Mesothelial cell of epicardium (in vitro differentiated cells): ENCODE measurements at places on chromosomes 5 and 9. TPM values are rescaled to one million over a fixed set of nuclear protein-coding genes. Genes with fewer than 3 reads are reported as not detected.

TAF1L gene
- 0.05 TPM in 1 of 3 replicates, not detected in the others for total RNA-seq

DNA sequence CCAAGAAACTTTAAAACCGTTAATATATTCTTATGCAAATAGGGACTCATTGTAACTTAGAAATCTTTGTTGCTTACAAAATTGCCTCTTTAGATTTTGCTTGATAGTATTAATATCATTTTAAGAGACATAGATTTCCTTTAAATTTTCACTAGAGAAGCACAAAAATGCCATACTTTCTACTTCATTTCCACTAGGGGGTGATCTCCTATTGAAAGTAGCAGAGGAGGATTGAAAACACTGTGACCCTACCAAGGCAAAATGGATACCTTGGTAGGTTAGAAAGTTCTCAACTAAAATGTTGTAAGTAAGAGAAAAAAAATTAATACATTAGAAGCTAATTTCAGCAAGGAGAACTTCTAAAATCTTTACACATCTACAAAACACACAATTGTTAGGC is 204.9 kb downstream of the CHSY3 start:
- H3K27ac ChIP-seq: no peak overlapping the region
- no peak for DNase-seq
- no peaks in the 10 kb centered on the region for H3K36me3 ChIP-seq
- H3K4me1 ChIP-seq: peaks cover 16% of the 10 kb centered on the region
- no peaks in the 10 kb centered on the region for H3K27me3 ChIP-seq

GRCh38 chr5:140259500-140259899 is 43.4 kb downstream of the PFDN1 start:
- no peak overlapping the region for H3K27ac ChIP-seq
- no peaks in the 10 kb centered on the region for H3K27me3 ChIP-seq
- no peak for DNase-seq
- H3K4me1 ChIP-seq: peaks cover 9% of the 10 kb centered on the region

DNA sequence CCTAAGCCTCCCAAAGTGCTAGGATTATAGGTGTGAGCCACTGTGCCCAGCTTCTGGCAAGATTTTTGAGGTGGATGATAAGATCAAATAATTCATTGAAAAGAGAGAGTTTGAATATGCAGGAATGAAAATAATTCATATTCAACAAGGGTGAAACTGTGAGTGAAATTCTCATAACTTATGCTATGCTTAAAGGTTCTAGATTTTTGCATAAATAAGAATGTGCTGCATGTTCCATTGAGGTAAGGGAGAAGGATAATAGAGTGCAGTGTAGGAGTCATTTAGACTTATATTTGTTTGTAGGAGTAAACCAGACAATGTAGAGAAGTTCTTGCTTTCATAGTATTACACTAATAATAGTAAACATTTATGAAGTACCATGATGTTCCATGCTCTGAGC is 12.2 kb upstream of the PCDHB2 start:
- H3K27me3 ChIP-seq: peaks cover 6% of the 10 kb centered on the region
- no peaks in the 10 kb centered on the region for H3K4me1 ChIP-seq
- H3K27ac ChIP-seq: no peak overlapping the region
- H3K36me3 ChIP-seq: peaks cover 5% of the 10 kb centered on the region

C9orf50 gene
- 0.23 to 0.87 TPM (median 0.69 TPM) in 3 replicates for total RNA-seq

GRCh38 chr9:113543296-113543981 is 79.9 kb downstream of the RGS3 start:
- no peak overlapping the region for H3K4me3 ChIP-seq
- H3K4me1 ChIP-seq: peaks cover 22% of the 10 kb centered on the region
- no peaks in the 10 kb centered on the region for H3K27me3 ChIP-seq
- no peak overlapping the region for H3K27ac ChIP-seq
- no peak for DNase-seq
- no peaks in the 10 kb centered on the region for H3K36me3 ChIP-seq

PCDHB9 gene
- total RNA-seq: 14.5 to 16.0 TPM (median 15.1 TPM) in 3 replicates

DNA sequence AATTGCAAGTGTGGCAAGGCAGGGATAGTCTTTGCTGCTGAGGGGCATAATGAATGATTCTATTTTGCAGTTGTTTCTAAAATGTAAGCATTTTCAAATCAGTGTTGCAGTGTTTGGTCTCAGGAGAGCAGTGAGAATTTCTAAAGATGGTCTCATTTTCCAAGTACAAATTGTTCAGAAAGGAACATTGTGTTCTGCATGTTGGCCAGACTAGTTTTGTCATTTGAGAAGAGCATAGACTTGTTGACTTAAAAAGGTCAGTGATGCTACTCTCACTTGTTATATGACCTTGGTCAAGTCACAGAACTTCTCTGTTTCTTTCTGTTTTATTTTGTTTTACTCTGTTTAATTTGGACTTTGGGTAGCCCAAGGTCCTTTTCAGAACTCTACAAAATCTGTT is 344.6 kb downstream of the OSTF1 start:
- peaks cover 10% of the 10 kb centered on the region for H3K4me1 ChIP-seq
- no peak overlapping the region for H3K4me3 ChIP-seq
- H3K27me3 ChIP-seq: peaks cover 34% of the 10 kb centered on the region
- H3K27ac ChIP-seq: no peak overlapping the region

GRCh38 chr5:179612577-179613459 is 10.7 kb downstream of the HNRNPH1 start:
- H3K27ac ChIP-seq: peak overlapping the region; percentile 52
- H3K27me3 ChIP-seq: no peaks in the 10 kb centered on the region
- peaks cover 34% of the 10 kb centered on the region for H3K4me1 ChIP-seq
- DNase-seq: no peak
- H3K36me3 ChIP-seq: peaks cover 61% of the 10 kb centered on the region

SLC28A3 gene
- total RNA-seq: 0.72 to 0.89 TPM (median 0.84 TPM) in 3 replicates

DNA sequence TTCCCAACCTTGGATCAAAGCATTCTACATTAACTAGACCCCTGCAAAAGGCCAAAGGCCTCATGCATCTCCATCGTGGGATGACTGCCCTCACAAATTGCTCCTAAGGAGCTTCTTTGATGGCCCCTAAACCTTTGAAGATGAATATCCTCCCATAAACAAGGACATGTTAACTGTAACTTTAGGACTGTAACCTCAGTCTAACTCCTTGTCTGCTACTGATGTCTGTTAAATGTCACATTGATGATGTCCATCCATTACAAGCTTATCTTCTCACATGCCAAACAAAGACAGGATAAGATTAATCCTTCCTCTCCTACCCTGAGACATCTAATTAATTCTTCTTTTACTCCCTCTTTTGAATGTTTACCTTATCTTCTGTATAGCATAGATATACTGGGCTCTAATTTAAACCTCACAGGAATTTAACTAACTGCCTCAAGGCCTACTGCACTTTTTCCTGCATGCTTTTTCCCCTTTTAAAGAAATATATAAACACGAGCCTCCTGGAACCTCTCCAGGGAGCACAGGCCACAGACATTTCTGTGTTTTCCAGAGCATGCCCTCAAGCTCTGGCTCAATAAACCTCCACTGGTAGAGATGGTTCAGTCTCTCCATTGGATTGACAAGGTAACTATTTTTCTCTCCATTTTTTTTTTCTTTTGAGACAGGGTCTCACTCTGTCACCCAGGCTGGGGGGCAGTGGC is 90.6 kb upstream of the SLC25A48 start:
- H3K27me3 ChIP-seq: no peaks in the 10 kb centered on the region
- no peak for DNase-seq
- H3K4me1 ChIP-seq: peaks cover 36% of the 10 kb centered on the region
- H3K36me3 ChIP-seq: peaks cover 12% of the 10 kb centered on the region
- H3K4me3 ChIP-seq: no peak overlapping the region
- H3K27ac ChIP-seq: peak overlapping the region; percentile 83

- no peak overlapping the region for H3K4me3 ChIP-seq
- peaks cover 5% of the 10 kb centered on the region for H3K36me3 ChIP-seq
- H3K4me1 ChIP-seq: peaks cover 11% of the 10 kb centered on the region
- H3K27me3 ChIP-seq: peaks cover 6% of the 10 kb centered on the region
These were observed 151.8 kb downstream of the HSPA4 start for GRCh38 chr5:133203317-133204305.

GRCh38 chr5:154165886-154166285 is 24.6 kb upstream of the GALNT10 start:
- peaks cover 37% of the 10 kb centered on the region for H3K27me3 ChIP-seq
- no peak for DNase-seq
- H3K4me3 ChIP-seq: no peak overlapping the region
- H3K36me3 ChIP-seq: no peaks in the 10 kb centered on the region
- H3K4me1 ChIP-seq: peaks cover 27% of the 10 kb centered on the region
- H3K27ac ChIP-seq: no peak overlapping the region

DNA sequence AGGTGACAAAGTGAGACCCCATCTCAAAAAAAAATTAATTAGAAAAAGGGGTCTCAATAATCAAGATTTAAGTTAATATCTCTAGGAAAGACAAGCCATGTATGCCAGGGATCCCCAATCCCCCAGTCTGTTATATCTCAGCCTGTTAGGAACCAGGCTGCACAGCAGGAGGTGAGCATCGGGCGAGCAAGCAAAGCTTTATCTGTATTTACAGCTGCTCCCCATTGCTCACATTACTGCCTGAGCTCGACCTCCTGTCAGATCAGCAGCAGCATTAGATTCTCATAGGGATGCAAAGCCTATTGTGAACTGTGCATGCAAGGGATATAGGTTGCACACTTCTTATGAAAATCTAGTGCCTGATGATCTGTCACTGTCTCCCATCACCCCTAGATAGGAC is 116.8 kb downstream of the TARS1 start:
- no peak overlapping the region for H3K4me3 ChIP-seq
- no peaks in the 10 kb centered on the region for H3K27me3 ChIP-seq
- peaks cover 5% of the 10 kb centered on the region for H3K4me1 ChIP-seq
- H3K36me3 ChIP-seq: peaks cover 3% of the 10 kb centered on the region
- DNase-seq: no peak
- H3K27ac ChIP-seq: no peak overlapping the region

DNA sequence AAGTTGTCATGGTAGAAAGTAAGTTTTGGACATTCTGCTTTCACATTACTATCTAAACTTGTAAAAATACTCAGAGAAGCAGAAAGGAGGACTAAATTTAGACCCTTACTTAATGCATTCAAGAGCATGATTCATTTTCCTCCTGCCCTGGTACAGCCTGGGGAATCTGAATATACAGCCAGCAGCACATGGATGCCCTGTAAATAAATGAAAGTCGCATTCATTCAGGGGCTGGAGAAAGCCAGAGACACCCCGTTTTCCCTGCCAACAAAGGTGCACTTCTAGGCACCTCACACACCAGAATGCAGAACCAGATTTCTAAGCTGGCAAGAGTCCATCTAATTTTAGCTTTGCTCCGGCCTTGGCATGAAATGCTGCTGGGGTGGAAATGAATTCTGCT is 172.7 kb upstream of the KLF9 start:
- no peaks in the 10 kb centered on the region for H3K27me3 ChIP-seq
- no peak overlapping the region for H3K27ac ChIP-seq
- no peak for DNase-seq

ZNF189 gene
- total RNA-seq: 29.4 to 32.1 TPM (median 30.1 TPM) in 3 replicates

DNA sequence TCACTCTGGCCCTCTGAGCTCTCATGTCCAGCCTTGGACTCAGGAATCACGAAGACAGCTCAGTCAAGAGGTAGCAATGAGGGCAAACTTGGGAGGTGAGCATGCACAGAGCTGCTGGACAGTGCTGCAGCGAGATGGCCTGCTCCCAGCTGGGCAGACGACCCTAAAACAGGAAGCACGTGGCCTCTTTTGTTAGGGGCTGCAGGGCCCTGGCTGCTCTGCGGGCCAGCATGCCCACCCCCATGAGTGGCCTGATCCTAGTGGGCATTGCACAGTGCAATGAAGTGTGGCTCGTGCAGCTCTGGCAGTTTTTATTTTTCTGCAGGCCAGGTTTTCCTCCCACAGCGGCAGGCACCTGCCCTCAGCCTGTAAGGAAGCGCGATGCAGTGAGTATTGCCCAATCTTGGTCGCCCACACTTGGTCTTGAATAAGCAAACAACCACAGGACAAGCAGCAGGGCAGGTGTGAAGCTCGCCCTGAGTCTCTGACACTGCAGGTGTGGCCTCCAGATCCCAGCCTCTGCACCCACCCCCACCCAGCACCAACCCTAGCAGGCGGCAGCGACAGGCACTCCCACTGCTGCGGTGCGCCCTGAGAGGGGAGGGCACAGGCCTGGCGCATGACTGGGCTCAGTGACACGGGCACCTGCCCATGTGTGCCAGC is 60.8 kb downstream of the SEMA4D start:
- peaks cover 11% of the 10 kb centered on the region for H3K4me1 ChIP-seq
- no peak overlapping the region for H3K4me3 ChIP-seq
- no peaks in the 10 kb centered on the region for H3K36me3 ChIP-seq
- H3K27me3 ChIP-seq: no peaks in the 10 kb centered on the region
- no peak for DNase-seq

- H3K36me3 ChIP-seq: no peaks in the 10 kb centered on the region
- no peak overlapping the region for H3K27ac ChIP-seq
- H3K4me1 ChIP-seq: peaks cover 5% of the 10 kb centered on the region
These were observed 7.2 kb upstream of the KLHL3 start for GRCh38 chr5:137743031-137743640.
